ENCODE measurements at places on chromosomes 16 and 17. TPM values are rescaled to one million over a fixed set of nuclear protein-coding genes. Genes with fewer than 3 reads are reported as not detected.

CD19 gene
- not detected for total RNA-seq

UMOD gene
- total RNA-seq: not detected

FOXN1 gene
- not detected for total RNA-seq

KRTAP3-2 gene
- total RNA-seq: not detected

CBFA2T3 gene
- 0.17 TPM for total RNA-seq

TBC1D3C gene
- not detected for total RNA-seq

ZNF500 gene
- 13.9 TPM for total RNA-seq

ZNF205 gene
- total RNA-seq: 25.1 TPM

SHBG gene
- total RNA-seq: 0.29 TPM

SLFN12 gene
- 27.3 TPM for total RNA-seq

KRT40 gene
- total RNA-seq: not detected

ITGAL gene
- total RNA-seq: not detected

MRPL28 gene
- total RNA-seq: 105 TPM
